ENCODE measurements at places on chromosomes 2 and 18.

GRCh38 chr2:181308766-181309515 lies 148.2 kb upstream of the ITGA4 start:
- H3K27ac ChIP-seq: no peak overlapping the region
- H3K4me3 ChIP-seq: no peak overlapping the region
- DNase-seq: no peak

DNA sequence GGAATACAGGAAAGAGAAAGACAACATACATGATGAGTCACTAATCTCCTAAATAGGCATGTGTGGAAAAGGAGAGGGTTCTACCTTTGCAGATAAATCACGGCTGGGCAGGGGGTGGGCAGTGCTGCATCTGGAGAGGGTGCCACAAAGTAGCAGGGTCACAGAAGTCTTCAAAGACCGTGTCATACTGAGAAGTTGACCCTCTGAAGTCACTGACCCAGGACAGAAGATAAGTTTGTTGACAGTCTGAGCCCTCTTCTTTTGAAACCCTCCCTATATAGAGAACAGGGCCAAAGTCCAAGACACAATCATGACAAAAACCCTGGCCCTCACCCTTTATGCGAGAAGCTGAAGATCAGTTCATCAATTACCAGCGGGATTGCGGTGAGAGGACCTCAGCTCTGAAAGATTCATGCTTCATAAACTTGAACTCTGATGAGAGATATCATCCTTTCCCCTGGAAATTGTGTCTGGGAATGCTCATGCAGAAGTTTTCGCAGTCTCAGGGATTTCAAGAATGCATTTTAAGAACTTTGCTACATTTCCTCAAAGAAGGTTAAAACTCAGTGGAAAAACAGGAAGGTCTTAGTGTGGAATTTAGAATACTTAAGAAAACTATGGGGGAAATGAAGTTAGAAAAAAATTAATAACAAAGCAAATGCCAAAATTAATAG lies 129.5 kb downstream of the FAM124B start:
- no peaks in the 10 kb centered on the region for H3K36me3 ChIP-seq
- no peaks in the 10 kb centered on the region for H3K27me3 ChIP-seq
- DNase-seq: no peak
- H3K27ac ChIP-seq: peak overlapping the region; percentile 21
- H3K4me1 ChIP-seq: peaks cover 15% of the 10 kb centered on the region
- H3K4me3 ChIP-seq: no peak overlapping the region

GRCh38 chr18:52200921-52201663 lies 138.9 kb upstream of the DCC start:
- no peaks in the 10 kb centered on the region for H3K36me3 ChIP-seq
- H3K27ac ChIP-seq: no peak overlapping the region
- no peaks in the 10 kb centered on the region for H3K27me3 ChIP-seq
- H3K4me1 ChIP-seq: no peaks in the 10 kb centered on the region
- no peak overlapping the region for H3K4me3 ChIP-seq

- H3K27me3 ChIP-seq: no peaks in the 10 kb centered on the region
- no peaks in the 10 kb centered on the region for H3K36me3 ChIP-seq
- DNase-seq: no peak
Observed at GRCh38 chr2:767944-768343, 90.7 kb upstream of the TMEM18 start.

GRCh38 chr2:205139822-205140463 lies 542.4 kb upstream of the NRP2 start:
- H3K27me3 ChIP-seq: no peaks in the 10 kb centered on the region
- no peak overlapping the region for H3K27ac ChIP-seq
- H3K36me3 ChIP-seq: peaks cover 2% of the 10 kb centered on the region
- H3K4me1 ChIP-seq: no peaks in the 10 kb centered on the region

DNA sequence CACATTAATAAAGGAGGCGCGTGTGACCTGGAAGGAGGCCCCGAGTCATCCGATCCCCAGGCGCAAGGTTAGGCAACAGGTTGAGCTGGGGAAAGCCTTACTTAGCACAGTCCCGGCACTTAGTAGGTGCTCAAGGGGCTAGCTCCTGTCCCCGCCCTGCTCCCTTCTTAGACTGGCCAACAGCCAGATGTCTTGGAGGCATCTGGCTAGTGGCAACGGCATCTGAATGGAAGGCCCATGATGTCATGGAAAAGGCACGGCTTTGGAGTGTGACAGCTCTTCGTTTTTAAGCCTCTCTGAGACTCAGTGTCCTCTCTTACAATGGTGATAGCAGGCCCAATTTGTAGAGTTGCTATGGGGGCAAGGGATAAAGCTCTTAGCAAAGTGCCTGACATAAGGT lies 258.3 kb downstream of the CYRIA start:
- H3K27ac ChIP-seq: peak overlapping the region; percentile 92
- peaks cover 66% of the 10 kb centered on the region for H3K4me1 ChIP-seq
- no peak for DNase-seq
- H3K36me3 ChIP-seq: no peaks in the 10 kb centered on the region
- no peak overlapping the region for H3K4me3 ChIP-seq

- no peak overlapping the region for H3K27ac ChIP-seq
- H3K4me3 ChIP-seq: no peak overlapping the region
- no peaks in the 10 kb centered on the region for H3K36me3 ChIP-seq
- H3K27me3 ChIP-seq: no peaks in the 10 kb centered on the region
- DNase-seq: no peak
Observed at GRCh38 chr2:7929281-7929680, 752.6 kb upstream of the ID2 start.

GRCh38 chr2:7771781-7772180 lies 854.6 kb downstream of the RNF144A start:
- no peaks in the 10 kb centered on the region for H3K27me3 ChIP-seq
- no peaks in the 10 kb centered on the region for H3K36me3 ChIP-seq
- H3K4me1 ChIP-seq: peaks cover 16% of the 10 kb centered on the region
- H3K27ac ChIP-seq: no peak overlapping the region
- no peak overlapping the region for H3K4me3 ChIP-seq

GRCh38 chr18:62277045-62277444 lies 48.1 kb upstream of the TNFRSF11A start:
- H3K36me3 ChIP-seq: peaks cover 3% of the 10 kb centered on the region
- DNase-seq: no peak
- H3K4me3 ChIP-seq: no peak overlapping the region
- no peak overlapping the region for H3K27ac ChIP-seq

GRCh38 chr18:13362607-13363006 lies 144.0 kb downstream of the LDLRAD4 start:
- DNase-seq: no peak
- no peaks in the 10 kb centered on the region for H3K36me3 ChIP-seq
- H3K4me3 ChIP-seq: no peak overlapping the region
- no peaks in the 10 kb centered on the region for H3K4me1 ChIP-seq

DNA sequence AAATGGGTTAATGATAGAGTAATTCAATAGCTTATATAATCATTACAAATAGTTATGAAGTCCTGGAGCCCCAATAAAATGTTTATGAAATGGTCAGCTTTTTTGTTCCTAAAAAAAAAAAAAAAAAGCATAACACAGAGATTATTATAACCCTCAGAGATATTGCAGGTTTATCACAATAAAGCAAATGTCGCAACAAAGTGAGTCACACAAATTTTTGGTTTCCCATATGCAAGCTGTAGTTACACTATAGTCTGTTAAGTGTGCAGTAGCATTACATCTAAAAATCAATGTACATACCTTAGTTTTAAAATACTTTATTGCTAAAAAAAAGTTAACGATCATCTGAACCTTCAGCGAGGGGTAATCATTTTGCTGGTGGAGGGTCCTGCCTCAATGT lies 20.0 kb downstream of the WDFY1 start:
- no peak for DNase-seq
- H3K4me1 ChIP-seq: peaks cover 6% of the 10 kb centered on the region
- no peaks in the 10 kb centered on the region for H3K27me3 ChIP-seq
- H3K4me3 ChIP-seq: no peak overlapping the region
- no peak overlapping the region for H3K27ac ChIP-seq

DNA sequence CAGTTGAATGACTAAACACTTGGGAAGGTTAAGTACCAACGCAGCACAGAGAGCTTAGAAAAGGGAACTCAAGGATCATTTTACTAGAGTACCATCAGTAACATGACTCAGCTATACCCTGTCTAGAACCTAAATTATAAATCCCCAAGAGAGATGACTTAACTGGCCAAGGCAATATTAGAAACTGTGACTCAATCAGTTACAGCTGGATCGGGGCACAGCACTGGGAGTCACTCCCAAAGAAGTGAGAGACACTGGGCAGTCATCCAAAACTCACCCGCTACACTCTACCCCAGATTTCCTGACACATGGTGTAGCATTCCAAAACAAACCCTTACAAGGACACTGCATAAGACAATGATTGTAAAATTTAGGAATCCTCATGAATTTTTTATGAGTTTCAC lies 17.7 kb downstream of the IWS1 start:
- H3K4me1 ChIP-seq: peaks cover 15% of the 10 kb centered on the region
- no peak overlapping the region for H3K4me3 ChIP-seq
- H3K36me3 ChIP-seq: peaks cover 3% of the 10 kb centered on the region
- no peak for DNase-seq

- H3K4me1 ChIP-seq: peaks cover 16% of the 10 kb centered on the region
- DNase-seq: no peak
- H3K27me3 ChIP-seq: no peaks in the 10 kb centered on the region
- H3K27ac ChIP-seq: no peak overlapping the region
Observed at GRCh38 chr2:241011296-241011600, 12.8 kb downstream of the SNED1 start.

- H3K4me1 ChIP-seq: no peaks in the 10 kb centered on the region
- H3K27me3 ChIP-seq: no peaks in the 10 kb centered on the region
- H3K27ac ChIP-seq: no peak overlapping the region
- DNase-seq: no peak
Observed at GRCh38 chr2:109460553-109461324, 153.0 kb downstream of the SEPTIN10 start.

- H3K4me3 ChIP-seq: no peak overlapping the region
- peak overlapping the region; percentile 66 for H3K27ac ChIP-seq
- no peak for DNase-seq
- no peaks in the 10 kb centered on the region for H3K27me3 ChIP-seq
- no peaks in the 10 kb centered on the region for H3K36me3 ChIP-seq
Observed at GRCh38 chr2:39432701-39433100, 4.4 kb downstream of the MAP4K3 start.

- H3K27ac ChIP-seq: no peak overlapping the region
- DNase-seq: no peak
Observed at GRCh38 chr2:56130463-56131070, 53.2 kb upstream of the CCDC85A start.

DNA sequence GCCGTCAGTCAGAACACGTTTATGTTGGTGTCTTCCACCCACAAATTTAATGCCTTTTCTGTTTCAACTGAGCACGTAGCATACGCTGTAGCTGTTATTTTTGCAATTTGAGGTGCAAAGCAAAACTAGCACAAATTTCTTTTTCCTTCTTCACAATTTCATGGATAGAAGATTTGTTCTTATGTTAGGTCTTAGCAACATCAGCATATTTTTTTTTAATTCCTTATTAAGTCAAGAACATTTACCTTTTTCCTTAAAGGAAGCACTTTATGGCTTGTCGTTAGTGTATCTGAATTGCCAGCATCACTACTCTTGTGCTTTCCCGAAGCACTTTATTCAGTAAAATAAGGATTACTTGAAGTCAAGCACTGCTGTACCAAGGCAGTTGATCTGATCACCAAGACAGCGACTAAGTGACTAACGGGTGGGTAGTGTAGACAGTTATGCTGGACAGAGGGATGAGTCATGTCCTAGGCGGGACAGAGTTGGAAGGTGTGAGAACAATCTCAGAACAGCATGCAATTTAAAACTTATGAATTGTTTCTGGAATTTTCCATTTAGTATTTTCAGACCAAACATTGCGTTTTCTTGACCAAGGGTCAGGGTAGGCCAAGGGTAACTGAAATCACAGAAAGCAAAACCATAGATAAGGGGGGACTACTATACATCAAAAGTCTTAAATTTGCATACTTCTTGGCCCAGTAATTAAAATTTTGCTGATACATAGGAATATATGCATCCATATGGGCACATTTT lies 13.3 kb downstream of the BABAM2 start:
- peaks cover 17% of the 10 kb centered on the region for H3K36me3 ChIP-seq
- no peak overlapping the region for H3K4me3 ChIP-seq
- no peaks in the 10 kb centered on the region for H3K27me3 ChIP-seq
- H3K27ac ChIP-seq: no peak overlapping the region
- DNase-seq: no peak

GRCh38 chr2:212667751-212668316 lies 129.2 kb upstream of the ERBB4 start:
- H3K4me3 ChIP-seq: no peak overlapping the region
- H3K27ac ChIP-seq: no peak overlapping the region
- no peak for DNase-seq
- peaks cover 2% of the 10 kb centered on the region for H3K36me3 ChIP-seq
- H3K27me3 ChIP-seq: no peaks in the 10 kb centered on the region
- H3K4me1 ChIP-seq: peaks cover 5% of the 10 kb centered on the region

DNA sequence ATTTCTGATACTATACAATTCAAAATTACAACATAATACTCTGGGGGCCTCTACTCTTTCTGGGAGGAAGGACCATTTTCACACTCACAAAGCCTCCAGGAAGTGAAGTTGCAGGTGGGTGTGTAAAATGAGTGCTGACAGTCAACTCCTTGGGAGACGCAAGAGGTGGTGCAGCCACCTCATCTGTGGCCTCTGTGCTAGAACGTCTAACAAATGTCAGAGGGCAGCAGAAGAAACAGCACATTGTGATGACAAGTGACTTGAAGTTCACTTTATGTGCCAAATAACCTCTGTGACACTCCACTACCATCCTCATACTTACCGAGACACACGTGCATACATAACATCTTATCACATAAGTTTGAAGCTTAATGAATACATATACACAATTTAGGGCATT lies 10.2 kb downstream of the RNF103 start:
- no peak overlapping the region for H3K27ac ChIP-seq
- no peak overlapping the region for H3K4me3 ChIP-seq
- H3K36me3 ChIP-seq: peaks cover 44% of the 10 kb centered on the region
- no peaks in the 10 kb centered on the region for H3K27me3 ChIP-seq

- no peak for DNase-seq
- H3K27ac ChIP-seq: peak overlapping the region; percentile 2
- peaks cover 42% of the 10 kb centered on the region for H3K27me3 ChIP-seq
- H3K4me1 ChIP-seq: peaks cover 43% of the 10 kb centered on the region
Observed at GRCh38 chr2:111030260-111030891, 90.3 kb upstream of the BCL2L11 start.

GRCh38 chr2:119008108-119008507 lies 66.1 kb downstream of the MARCO start:
- no peak overlapping the region for H3K4me3 ChIP-seq
- no peaks in the 10 kb centered on the region for H3K4me1 ChIP-seq
- H3K27ac ChIP-seq: no peak overlapping the region
- no peak for DNase-seq
- H3K27me3 ChIP-seq: peaks cover 64% of the 10 kb centered on the region
- H3K36me3 ChIP-seq: no peaks in the 10 kb centered on the region

- no peak overlapping the region for H3K4me3 ChIP-seq
- H3K27ac ChIP-seq: peak overlapping the region; percentile 59
- no peak for DNase-seq
- peaks cover 34% of the 10 kb centered on the region for H3K4me1 ChIP-seq
- no peaks in the 10 kb centered on the region for H3K36me3 ChIP-seq
Observed at GRCh38 chr2:239027391-239028252, 179.7 kb downstream of the TWIST2 start.

DNA sequence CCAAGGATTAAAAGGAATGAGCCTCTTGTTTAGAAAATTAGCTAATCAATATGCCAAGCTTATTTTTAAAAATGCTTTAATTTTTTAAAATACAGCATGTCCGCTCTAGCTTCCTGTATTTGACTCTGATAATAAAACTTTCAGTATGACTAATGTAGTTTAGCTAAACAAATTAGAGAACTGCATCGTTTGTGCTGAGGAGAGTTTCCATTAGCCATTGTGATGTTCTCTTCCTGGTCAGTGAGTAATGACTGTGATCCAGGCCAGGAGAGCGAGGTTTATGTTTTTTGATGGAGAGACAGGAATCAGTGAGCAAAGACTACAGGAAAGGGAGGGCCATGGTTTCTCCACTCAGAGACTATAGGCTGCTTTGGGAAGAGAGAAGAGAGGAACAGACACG lies 237.2 kb upstream of the ETAA1 start:
- peaks cover 11% of the 10 kb centered on the region for H3K4me1 ChIP-seq
- no peaks in the 10 kb centered on the region for H3K36me3 ChIP-seq
- no peaks in the 10 kb centered on the region for H3K27me3 ChIP-seq
- no peak overlapping the region for H3K4me3 ChIP-seq
